Activated T-helper 1 cell treated with anti-CD3 and anti-CD28 coated beads, Interleukin-2, amount 50 U/mL, for 16 hours (primary cell): ENCODE measurements at places on chromosomes 6 and 20.

- no peak for DNase-seq
Measured at GRCh38 chr6:44097782-44098317, 29.4 kb downstream of the MRPL14 start.

GRCh38 chr6:139905404-139906052 is 531.1 kb upstream of the CITED2 start:
- no peak for DNase-seq

DNA sequence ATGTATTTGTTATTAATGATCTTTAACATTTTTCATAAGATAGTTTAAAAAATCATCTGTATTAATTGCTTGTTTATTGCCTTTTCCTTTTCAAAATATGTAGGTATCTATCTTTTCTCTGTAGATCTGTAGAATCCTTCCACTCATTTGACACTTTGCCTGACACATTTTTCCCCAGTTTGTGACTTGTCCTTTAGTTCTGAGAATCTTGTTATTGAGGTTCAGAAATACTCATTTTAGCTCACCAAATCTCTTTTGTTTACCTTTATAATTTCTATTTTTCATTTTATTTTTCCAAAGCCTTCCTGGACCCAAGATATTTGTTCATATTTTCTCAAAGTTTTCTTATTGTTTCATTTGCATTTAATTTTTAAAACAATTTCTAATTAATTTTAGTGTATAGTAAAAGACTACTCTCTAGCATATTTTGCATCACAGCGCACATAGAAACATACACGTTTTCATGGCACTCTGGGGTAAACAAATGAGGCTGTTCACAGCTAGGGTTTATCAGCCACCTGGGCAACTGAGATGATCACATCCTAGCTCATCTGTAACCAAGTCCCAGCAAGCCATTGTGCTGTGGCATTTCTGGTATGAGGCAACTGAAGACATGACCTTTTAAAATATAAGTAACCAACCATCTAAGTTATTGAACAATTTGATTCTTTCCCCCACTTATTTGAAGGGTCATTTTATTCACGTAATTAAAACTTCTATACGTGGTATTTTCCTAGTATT is 275.7 kb downstream of the ADGB start:
- DNase-seq, result no peak

GRCh38 chr6:44624936-44625573 is 237.5 kb downstream of the CDC5L start:
- DNase-seq, result no peak

DNA sequence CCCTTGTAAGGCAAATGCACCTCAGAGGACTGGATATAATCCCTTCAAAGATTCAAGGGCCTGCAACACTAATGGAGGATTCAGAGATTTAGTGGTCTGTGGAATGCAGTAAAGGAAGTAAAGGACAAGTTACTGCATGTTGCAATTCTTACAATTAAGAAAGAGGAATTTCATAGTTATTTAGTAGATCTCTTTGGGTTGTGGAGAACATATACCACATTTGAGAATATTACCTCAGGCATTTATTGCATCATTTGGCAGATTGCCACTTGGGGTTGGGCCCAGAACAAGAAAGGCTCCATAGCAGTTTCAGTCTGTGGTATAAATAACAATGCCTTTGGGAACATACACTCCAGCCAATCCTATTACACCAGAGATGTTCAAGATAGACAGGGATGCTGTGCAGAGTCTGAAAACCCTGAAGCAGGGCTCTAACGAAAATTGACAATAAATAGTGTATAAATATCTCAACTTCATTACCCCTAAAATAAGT is 20.9 kb upstream of the EPM2A start:
- DNase-seq, result no peak

DNA sequence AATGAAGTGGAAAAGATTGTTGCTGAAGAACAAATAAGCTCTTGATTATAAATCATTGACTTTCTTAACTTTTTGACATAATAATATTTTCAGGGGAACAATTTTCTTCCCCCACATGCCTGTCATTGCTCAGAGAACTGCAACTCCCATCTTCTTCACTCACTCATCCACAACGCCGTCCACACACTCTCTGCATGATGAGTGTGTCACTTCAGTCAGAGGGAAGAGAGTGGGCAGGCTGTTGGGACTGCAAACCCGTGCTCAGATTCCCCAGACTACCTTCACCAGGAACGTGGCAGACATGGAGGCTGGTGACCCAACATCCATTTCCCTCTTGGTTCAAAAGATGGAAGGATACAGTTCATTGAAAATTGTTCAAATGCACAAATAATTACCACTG is 650.8 kb downstream of the PRKN start:
- DNase-seq, result no peak

DNA sequence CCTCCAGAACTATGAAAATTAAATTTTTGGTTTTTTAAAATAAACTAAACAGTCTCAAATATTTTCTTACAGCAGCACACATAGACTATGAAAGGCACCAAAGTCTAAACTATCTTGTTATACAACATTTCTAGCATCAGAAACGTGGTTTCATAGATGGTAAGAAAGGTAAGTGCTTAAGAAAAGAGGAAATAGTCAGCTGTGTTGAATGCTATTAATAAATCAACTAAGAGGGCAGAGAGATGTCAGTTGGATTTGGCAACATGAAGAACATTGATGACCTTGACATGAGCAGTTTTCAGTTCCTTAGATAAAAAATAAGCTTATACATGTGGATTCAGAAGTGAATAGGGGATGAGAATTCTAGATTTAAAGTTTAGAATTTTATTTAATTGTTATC is 113.6 kb downstream of the RFX6 start:
- no peak for DNase-seq

DNA sequence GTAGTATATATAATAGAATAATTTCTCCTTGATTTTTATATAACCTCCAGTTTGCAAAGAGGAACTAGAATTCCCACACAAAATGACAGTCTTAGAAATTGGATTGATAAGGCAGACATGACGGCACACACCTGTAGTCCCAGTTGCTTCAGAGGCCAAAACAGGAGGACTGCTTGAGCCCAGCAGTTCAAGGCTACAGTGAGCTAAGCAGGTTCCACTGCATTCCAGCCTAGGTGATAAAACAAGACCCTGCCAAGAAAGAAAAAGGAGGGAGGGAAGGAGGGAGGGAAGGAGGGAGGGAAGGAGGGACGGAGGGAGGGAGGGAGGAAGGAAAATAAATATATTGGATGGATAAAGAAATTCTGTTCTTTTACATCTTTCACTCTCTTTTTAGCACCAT is 77.6 kb upstream of the SASH1 start:
- DNase-seq, result no peak

DNA sequence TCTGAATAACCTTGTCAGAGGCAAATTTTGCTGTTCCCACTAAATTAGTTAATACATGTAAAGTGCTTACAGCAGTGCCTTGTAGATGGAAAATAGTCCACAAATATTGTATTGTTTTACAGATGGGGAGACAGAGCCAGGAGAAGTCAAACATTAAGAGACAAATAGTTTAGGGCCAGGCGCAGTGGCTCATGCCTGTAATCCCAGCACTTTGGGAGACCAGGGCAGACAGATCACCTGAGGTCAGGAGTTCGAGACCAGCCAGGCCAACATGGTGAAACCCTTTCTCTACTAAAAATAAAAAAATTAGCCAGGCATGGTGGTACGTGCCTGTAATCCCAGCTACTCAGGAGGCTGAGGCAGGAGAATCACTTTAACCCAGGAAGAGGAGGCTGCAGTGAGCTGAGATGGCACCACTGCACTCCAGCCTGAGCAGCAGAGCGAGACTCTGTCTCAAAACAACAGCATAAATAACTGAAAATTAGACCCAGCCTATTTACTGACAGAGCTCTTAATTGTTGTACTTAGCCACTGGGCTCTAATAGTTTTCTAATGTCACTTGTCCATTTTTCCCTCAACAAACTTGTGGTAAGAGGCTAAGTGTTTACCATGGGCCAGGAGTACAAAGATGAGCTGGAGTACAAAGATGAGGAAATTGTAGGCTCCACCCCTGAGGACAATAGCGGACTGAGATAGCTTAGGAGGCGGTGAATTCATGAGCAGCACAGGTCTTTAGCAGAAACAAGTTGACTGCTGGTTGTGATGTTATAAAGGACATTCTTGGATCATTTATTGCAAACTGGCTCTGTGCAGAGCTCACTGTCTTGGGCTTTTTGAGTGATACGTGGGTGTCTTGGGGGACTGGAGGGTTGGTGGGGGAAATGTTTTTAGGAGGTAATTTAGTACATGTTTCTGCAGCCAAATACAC is 6.4 kb downstream of the ZSWIM3 start:
- DNase-seq, result no peak

DNA sequence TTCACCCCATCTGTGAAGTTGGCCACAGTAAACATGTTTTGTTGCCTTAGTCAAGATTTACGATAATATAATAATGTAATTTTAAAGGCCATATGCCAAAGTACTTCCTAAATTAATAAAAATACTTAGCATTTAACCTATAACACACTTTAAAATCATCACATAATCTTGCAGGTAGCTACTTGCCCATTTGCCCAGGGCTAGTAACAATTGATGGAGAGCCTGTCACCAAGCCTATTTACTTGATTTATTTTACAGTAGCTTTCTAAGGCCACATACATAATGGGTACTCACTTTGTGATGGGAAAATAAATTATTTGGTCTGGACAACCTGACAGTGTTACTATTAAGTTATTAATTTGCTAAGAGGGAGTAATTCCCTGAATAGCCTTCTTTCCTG is 14.5 kb downstream of the BTBD9 start:
- no peak for DNase-seq

DNA sequence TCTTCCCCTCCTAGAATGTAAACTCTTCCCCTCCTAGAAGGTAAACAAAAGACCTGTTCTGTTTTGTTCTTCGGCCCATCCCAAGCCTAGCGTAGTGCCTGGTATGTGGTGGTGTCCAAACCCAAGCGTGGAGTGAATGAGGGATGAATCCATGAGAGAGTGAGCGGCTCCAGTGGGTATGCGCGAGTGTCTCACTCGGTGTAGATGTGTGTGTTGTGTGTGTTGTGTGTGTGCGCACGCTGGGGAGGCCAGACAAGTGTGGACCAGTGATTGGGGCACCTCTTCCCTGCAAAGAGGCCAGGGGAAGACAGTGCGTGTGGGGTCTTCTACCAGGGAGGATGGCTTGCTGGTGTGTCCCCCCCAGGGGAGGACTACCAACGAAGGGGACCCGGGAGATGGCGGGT is 392 bp upstream of the SLC2A10 start:
- DNase-seq, result no peak

DNA sequence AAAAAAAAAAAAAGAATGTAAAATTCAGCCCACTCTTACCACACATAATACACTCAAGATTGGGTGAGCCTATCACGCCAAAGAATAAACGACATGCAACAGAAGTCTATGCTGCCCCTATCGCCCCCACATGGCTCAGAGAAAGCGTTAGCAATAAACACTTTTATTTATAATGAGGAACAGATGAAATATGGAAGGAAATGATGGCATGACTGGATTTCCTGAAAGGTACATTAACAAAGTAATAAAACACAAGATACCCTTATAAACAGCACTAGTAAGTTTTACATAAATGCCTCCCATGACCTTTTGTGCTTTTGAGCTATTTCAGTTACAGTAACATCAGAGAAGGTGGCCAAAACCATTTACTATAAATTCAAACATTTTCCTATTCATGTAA is 71.4 kb upstream of the SCAF8 start:
- DNase-seq, result no peak

GRCh38 chr6:111237852-111238251 is 150.5 kb downstream of the SLC16A10 start:
- DNase-seq, result no peak

- no peak for DNase-seq
Measured at GRCh38 chr6:42251911-42252637, 34.4 kb upstream of the MRPS10 start.

GRCh38 chr20:10729785-10730184 is 56.0 kb upstream of the JAG1 start:
- no peak for DNase-seq

GRCh38 chr6:167396068-167396658 is 71.3 kb downstream of the TTLL2 start:
- no peak for DNase-seq

DNA sequence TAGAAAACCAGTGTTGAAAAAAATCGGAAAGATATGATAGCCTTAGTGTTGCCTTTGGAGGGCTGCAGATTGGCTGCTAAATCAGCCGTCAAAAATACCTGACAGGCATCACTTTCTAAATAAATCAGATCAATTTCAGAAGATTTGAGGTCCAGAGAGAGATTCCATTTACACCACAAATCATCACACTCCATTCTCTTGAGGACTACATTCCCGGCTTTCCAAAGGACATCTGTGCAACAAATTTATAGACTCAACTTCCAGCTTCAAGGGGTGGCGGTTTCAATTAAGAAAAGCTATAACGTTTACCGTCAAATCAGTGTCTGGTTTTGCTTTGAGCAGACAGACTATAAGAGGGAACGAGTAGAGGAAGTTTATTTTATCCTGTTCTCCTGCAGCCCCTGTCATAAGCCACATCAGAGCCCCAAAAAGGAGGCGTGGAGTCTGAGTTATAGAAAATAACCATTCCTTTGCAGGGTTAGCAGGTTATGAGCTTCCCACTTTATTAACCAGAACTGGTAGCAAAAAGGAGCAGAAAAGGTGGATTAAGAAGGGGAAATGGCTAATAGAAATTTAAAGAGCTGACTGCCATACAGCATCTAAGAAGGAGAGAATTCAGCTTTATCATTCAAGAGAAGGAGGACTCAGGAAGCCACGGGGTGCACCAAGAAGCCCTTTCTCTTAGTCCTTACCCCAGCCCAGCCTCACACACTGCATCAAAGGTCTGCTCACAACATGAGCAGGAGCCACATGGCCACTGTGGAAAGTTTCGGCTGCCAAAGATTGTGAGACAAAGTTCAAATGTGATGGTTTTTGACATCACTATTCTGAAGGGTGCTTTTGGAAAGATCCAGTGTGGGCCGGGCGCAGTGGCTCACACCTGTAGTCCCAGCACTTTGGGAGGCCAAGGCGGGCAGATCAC is 12.9 kb upstream of the UQCC2 start:
- no peak for DNase-seq

- peak; percentile 27 for DNase-seq
Measured at GRCh38 chr6:41940759-41941279, 789 bp downstream of the CCND3 start.

- no peak for DNase-seq
Measured at GRCh38 chr6:48553467-48554189, 442.6 kb upstream of the PTCHD4 start.

GRCh38 chr6:132746048-132746447 is 11.7 kb downstream of the VNN2 start:
- DNase-seq, result no peak

DNA sequence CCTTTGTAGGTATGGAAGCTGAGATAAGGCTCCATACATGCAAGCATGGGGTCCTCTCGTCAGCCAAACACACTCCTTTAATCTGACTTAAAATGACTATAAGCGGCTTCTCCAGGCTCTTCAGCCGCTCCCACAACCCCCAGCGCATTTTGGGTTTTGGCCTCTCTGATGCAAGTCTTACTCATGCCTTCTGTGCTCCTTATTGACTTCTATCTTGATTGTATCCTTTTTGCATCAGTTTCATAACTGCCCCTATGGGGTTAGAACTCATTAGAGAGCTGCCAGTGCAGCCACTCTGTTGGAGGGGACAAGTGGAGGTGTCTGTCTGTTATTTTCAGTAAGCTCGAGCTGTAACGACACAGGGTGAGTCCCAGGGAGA is 70.1 kb upstream of the TAB2 start:
- no peak for DNase-seq
